ENCODE measurements at places on chromosomes 4 and X. TPM values are rescaled to one million over a fixed set of nuclear protein-coding genes. Genes with fewer than 3 reads are reported as not detected.

Gene IL1RAPL1
- total RNA-seq: 0.29 TPM

Gene HTN1
- total RNA-seq: not detected

Gene CFAP99
- total RNA-seq: 0.19 TPM

Gene EXOC1L
- total RNA-seq: not detected

Gene TRIM61
- total RNA-seq: not detected

Gene SERPINA7
- not detected for total RNA-seq

Gene TNIP3
- total RNA-seq: not detected

Gene EVC
- 19.3 TPM for total RNA-seq

Gene VEGFD
- 0.65 TPM for total RNA-seq

Gene SUPT20HL2
- not detected for total RNA-seq

Gene F8
- total RNA-seq: 3.1 TPM

Gene LRIT3
- total RNA-seq: under 0.01 TPM

Gene FAM149A
- not detected for total RNA-seq

Gene TEX11
- total RNA-seq: not detected

Gene XAGE1A
- not detected for total RNA-seq

Gene GAGE13
- total RNA-seq: not detected

Gene ZNF41
- total RNA-seq: 10.5 TPM

Gene ACE2
- not detected for total RNA-seq

Gene SATL1
- total RNA-seq: not detected

Gene HELT
- total RNA-seq: not detected

Gene GLOD5
- total RNA-seq: not detected

Gene FBXL5
- 63.4 TPM for total RNA-seq

Gene CLDN22
- total RNA-seq: 0.10 TPM

Gene STAP1
- total RNA-seq: not detected

Gene ADH1B
- not detected for total RNA-seq

Gene NALF2
- not detected for total RNA-seq

Gene SLC6A14
- total RNA-seq: not detected

Gene NUDT6
- 7.7 TPM for total RNA-seq

Gene CTAG2
- not detected for total RNA-seq

Gene ENPP6
- not detected for total RNA-seq

Gene PTCHD1
- not detected for total RNA-seq

Gene GRPR
- total RNA-seq: under 0.01 TPM

Gene TLL1
- total RNA-seq: 15.7 TPM

Gene CHRDL1
- total RNA-seq: not detected

Gene SAT1
- total RNA-seq: 389 TPM

Gene MAGEB2
- total RNA-seq: not detected

Gene AREG
- total RNA-seq: 0.29 TPM

Gene F11
- total RNA-seq: not detected

Gene DCK
- 21.1 TPM for total RNA-seq

Gene RBM47
- total RNA-seq: 0.10 TPM

Gene ATOH1
- not detected for total RNA-seq

Gene CYSLTR1
- total RNA-seq: not detected

Gene HERC5
- 2.0 TPM for total RNA-seq

Gene TCEAL2
- total RNA-seq: not detected

Gene MAGEA2B
- total RNA-seq: not detected

Gene F9
- total RNA-seq: not detected

Gene XAGE2
- total RNA-seq: not detected

Gene TIGD2
- 3.3 TPM for total RNA-seq

Gene MTMR8
- total RNA-seq: 0.86 TPM

Gene ARR3
- not detected for total RNA-seq

Gene P2RY8
- not detected for total RNA-seq

Gene FAT1
- total RNA-seq: 4.1 TPM

Gene SLC4A4
- 0.19 TPM for total RNA-seq

Gene IL3RA
- 22.4 TPM for total RNA-seq

Data from vein endothelial cell (primary cell).